ENCODE measurements at places on chromosomes 12 and 14.

DNA sequence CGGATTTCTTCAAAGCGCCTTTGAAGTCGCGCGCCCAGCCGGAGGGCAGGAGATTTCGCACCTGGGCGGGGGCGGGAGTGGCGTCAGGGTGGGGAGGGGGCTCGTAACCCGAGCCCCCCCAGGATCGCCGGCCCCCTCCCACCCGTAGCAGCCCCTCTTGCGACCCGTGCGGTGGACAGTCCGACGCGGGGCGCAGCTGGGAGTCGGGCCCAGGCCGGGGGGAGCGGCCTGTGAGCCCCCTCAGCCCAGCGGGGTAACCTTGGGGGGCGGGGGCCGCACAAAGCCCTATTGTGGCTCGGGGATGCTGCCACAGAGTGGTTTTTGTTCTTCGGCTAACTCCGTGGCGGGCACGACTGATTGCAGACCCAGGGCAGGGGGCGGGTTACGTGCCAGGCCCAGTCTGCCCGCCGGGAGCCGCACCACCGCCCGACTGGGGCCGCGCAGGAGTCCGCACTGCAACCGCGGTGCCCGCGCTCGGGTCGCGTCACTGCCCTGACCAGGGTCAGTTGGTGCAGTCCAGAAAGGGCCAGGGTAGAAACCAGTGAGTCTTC lies 4.2 kb upstream of the AAAS start:
- DNase-seq = no peak

DNA sequence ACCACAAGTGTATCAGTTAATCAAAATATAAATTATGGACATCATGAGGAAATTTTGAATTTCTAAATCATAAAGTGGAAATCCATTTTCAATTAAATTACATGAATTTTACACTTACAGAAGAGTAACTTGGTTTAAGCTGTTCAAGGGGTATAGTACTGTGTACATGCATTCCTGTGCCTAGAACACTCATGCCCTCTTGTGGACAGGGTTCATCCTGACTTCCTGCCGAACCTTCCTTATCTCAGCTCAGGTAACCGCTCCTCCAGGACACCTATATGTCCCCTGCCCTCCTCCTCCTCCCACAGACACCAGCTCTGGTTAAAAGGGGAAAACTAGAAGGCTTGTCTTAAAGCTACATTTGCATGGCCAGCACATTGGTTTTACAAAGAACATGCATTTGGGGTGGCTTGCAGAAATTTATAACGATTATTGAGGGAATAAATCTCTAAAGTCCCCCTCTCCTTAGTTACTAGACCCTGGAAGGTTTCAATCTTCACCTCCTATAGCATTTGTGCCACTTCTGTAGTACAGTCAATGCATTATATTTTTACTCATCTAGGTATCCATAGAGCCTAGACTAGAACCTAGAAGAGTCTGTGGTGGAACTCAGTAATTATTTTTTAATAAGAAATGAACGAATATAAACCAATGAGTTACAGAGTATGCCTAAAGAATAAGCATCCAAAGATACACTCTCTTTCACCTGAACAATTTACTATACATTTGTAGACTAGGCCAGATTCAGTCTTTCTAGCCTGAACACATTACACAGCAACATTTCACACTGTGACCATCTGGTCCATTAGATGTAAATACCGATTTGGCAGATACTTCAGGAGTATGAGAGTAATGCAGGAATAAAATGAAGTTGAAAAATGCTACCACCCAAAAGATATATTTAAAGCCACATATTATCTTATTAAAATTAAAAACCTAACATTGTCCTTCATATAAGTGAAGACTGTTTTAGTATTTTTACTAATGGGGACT lies 345.6 kb downstream of the PAWR start:
- no peak for DNase-seq

DNA sequence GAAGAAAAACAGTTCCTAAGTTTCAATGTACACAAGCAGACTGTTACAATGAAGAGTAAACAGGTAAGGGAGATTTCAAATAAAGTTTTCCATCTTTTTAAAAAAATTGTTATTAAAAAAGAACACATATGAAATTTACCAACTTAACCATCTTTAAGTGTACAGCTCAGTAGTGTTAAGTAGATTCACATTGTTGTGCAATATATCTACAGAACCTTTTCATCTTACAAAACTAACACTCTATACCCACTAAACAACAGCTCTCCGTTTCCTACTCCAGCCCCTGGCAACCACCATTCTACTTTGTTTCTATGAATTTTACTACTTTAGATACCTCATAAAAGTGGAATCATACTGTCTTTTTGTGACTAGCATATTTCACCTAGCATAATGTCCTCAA lies 139.5 kb downstream of the SLC25A21 start:
- no peak for DNase-seq

- DNase-seq = no peak
These were observed 28.8 kb downstream of the HECTD4 start for GRCh38 chr12:112353393-112353792.

DNA sequence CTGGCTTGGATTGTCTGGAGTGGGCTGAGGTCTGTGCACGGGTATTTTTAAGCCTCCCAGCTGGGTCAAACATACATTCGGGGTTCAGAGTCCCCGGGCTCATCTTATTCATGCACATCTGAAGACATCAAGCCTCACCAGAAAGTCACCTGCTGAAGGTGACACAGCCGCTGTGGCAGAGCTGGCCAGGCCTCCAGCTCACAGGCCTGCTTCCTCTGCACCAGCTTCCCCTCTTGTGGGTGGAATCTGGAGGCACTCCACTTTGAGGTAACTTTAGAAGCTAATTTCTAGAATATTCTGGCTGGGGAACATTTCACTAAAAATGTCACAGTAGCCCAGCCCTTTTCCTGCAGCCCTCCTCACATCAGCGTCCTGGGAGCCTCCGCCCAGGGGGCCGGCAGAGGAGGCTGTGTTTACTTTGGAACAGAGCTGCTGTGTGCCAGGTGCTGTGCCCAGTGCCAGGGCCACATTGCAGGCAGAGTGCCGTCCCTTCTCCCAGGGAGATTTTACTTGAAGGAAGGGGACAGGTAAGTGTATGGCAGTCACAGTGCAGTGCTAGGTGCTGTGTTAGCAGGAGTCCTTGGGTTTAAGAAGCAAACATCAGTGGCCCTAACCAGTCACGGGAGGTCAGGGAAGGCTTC lies 62.2 kb downstream of the TSPAN11 start:
- DNase-seq = no peak

DNA sequence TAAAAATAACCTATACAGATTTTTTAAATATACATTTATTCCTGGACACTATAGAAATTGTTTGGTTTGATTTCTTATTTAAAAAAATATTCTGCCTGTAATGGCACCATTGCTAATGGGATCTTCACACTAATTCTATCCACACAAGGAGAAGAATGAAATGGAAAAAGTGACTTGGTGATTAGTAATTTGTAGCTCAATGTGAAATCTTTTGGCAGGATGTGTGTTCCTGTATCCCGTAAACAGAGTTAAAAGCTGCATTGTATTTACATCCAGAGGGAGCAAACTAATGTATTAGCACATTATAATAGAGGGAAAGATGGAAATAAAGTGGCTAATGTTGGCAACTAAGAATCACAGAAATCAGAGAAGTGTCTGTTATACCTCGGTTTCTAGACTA lies 1455.3 kb upstream of the FLRT2 start:
- no peak for DNase-seq

- no peak for DNase-seq
These were observed 112.9 kb upstream of the ATXN7L3B start for GRCh38 chr12:74424778-74425177.

- DNase-seq = peak; percentile 36
These were observed 61.3 kb downstream of the C14orf132 start for GRCh38 chr14:96100161-96101064.

- no peak for DNase-seq
These were observed 216.8 kb downstream of the ZFP36L1 start for GRCh38 chr14:68576031-68576430.

GRCh38 chr14:63996625-63997220 lies 143.9 kb downstream of the SYNE2 start:
- no peak for DNase-seq

DNA sequence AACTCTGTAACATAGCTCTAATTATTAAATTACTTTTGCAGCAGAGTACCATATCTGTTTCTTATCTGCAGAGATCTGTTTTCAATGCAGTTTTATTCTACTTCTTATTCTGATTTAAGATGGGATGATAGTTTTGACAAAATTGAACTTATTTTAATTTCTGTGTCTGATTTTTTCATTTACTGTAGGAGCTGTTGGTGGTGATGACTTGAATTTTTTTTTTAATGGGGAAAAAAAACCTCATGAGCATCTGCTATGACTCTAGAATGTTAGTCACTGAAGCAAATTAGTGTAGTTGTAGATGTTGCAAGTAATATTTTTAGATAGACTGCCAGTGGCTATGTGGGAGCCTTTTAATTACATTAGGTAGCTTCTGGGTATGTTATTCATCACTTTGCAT lies 23.4 kb downstream of the DNM1L start:
- no peak for DNase-seq

- no peak for DNase-seq
These were observed 57.8 kb downstream of the GALNT16 start for GRCh38 chr14:69317780-69318179.

GRCh38 chr14:68949601-68949965 lies 29.5 kb downstream of the ACTN1 start:
- no peak for DNase-seq

DNA sequence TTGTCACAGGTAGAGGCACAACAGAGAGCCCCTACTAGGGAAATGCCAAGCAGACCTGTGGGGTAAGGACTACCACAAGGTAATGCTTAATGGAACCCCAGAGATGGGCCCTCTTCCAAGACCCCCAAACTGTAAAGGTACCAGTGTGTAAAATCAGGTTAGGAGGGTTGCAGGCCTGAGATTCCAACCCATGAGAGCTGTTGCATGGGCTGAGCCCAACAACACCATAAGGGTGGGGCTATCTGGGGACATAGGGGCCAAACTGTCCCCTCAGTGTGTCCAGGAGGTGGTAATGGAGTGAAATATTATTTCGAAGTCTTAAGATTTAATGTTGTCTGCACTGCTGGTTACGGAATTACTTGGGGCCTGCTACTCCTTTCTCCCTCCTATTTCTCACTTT lies 620.2 kb downstream of the ETNK1 start:
- no peak for DNase-seq

DNA sequence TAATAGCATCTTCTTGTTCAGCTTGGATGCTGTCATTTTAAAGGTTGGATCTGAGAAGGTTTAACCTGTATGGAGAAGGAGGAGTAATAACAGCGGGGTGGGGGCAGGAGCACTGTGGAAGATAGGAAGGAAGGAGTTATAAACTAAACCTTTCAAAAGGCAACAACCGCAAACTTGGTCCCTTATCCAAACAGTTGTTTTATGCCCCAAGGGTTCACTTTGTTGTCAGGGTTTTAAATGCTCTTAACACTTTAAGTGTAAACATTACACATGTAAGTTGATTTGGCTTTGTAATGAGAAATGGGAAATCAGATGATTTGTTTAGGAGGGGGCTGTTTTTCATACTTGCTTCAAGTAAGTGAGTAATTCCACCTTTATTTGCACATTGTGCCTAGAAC lies 3.0 kb downstream of the NPAS3 start:
- DNase-seq = no peak

- DNase-seq = no peak
These were observed 55.6 kb downstream of the RASSF8 start for GRCh38 chr12:26014085-26014484.

- no peak for DNase-seq
These were observed 55.2 kb downstream of the SLC25A21 start for GRCh38 chr14:37116933-37117849.

DNA sequence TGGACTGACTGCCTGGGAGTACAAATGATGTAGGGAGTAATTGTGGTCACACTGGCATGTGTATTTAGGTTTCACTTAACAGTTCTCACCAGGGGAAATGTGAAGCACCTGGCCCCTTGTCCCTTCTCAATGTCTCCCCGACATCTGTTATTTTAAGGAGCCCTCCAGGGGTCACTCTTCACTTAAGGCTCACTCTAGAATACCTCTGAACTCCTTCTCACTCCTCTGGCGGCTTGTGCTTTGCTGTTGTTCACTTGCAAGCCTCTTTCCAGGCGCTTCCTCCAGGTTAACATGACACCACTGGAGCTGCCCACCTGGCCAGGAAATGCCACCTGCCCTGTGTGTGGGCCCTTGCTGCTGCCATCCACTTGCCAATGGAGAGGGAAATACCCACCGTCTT lies 56.5 kb upstream of the GZMB start:
- no peak for DNase-seq

DNA sequence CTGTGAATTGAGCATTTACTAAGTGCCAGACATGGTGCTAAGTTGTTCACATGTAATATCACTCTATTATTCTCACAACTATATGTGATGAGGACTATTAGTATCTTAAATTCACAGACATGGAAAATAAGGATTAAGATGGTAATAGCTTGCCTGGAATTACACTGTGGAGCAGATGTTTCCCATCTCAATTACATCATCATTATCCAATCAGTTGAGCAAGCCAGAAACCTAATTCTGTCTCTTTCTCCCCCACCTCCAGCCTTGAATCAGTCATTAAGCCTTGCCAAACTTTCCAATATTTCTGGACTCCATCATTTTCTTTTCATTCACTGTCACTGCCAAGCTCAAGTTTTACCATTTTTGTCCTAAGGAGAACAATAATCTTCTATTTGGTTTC lies 287.8 kb upstream of the KITLG start:
- DNase-seq = no peak

GRCh38 chr12:95881331-95881955 lies 22.7 kb downstream of the SNRPF start:
- no peak for DNase-seq

DNA sequence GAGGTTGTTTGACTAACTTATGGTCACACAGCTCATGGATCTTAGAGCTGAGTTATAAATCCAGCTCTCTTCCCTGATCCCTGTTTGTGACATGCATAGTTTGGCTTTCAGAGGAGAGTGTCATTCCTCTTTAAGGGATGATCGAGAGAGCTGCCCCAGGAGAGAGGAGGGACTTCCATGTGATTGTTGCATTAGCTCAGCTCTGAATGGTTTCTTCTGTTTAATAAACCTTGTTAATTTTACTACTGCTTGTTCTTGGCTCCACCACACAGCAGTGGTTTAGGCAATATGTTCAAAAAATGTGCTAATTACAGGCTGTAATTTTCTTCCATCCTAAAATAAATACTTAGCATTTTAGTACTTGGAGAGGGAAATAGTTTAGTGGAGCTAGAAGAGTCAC lies 152.5 kb downstream of the C12orf75 start:
- DNase-seq = no peak

- DNase-seq = no peak
These were observed 79.4 kb upstream of the DCN start for GRCh38 chr12:91261820-91262676.

- DNase-seq = no peak
These were observed 4.0 kb upstream of the SLC22A17 start for GRCh38 chr14:23356662-23357061.

DNA sequence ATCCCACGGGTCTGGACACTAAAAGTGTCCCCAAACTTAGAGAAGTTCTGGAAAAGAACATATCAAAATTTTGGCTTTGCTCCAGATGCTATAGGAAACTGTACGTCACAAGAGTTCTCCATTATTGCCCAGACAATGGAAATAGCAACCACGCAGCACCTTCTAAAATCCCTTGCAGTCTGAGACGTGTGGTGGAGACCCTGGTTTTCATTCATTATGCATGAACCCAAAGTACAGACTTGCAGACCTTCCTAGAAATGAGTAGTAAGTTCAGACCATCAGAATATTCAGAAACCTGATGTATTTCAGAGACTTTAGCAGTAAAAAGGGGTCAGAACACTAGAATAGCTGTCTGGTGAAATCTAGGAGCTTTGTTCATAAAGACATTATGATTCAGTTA lies 50.0 kb upstream of the BCL2L14 start:
- no peak for DNase-seq

- DNase-seq = no peak
These were observed 170.9 kb upstream of the BMP4 start for GRCh38 chr14:54127526-54127925.
